ENCODE measurements at places on chromosomes 1 and 21.

DNA sequence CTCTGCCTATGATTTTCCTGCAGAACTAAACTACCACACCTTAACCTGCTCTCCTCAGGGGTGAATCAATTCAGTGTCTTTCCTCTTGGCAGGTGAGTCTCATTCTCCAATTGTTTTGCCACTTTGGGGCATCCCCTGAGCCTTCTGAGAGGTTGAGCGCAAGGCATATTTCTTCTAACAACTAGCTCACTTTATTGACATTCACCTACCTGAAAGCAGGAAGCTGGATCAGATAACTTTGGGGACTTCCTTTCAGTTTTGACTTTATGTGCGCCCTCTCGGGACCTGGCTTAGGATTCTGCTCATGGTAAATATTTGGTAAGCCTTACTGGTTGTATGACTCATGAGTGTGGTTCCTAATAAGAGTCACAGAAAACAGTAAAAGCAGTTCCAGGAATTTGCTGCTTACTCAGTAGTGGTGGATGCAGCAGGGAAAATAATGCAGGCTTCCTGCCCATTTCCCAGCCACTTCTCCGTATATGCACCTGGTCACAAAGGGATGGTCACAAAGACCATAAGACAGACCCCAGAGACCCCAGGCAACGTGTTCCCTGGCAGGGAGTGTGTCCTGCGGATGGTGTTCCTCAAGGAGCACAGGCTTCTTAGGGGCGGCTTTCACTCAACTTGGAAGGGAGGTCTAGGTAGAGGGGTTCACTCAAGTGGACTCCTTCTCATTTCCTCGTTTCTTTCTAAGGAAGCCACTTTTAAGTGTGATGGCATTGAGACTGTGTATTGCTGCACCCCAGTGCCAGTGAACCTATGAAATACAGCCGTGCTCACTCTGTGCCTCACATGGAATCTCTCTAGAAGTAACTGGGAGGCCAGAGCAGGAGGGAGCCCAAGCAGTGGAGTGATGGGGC, 22.0 kb upstream of the BATF3 start:
- no peak for DNase-seq

DNA sequence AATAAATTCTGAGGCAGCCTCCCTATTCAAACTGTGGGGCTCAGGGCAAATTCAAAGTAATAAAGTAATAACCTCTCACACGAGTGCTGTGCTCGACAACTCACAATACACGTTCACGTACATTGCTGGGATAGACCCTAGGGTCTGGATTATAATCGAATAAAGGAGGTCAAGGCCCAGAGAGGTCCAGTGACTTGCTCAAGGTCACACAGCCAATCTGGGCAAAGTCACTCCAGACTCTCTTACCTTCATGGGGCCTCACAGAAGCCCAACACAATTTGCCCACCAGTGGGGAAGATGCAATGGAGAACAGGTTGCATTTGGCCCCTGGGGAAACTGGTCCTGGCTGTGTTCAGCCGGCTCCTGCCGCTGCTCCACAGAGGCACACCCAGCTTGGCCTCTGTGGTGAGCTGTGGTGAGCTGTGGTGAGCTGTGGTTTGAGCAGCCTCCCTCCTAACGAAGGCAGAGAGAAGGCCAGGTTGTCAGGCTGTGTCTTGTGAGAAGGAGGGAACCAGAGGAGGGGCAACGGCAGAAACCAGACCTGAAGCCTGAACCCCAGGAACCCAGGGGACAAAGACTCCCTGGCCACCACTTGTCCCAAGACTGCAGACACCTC, 35.1 kb downstream of the NUAK2 start:
- no peak for DNase-seq

DNA sequence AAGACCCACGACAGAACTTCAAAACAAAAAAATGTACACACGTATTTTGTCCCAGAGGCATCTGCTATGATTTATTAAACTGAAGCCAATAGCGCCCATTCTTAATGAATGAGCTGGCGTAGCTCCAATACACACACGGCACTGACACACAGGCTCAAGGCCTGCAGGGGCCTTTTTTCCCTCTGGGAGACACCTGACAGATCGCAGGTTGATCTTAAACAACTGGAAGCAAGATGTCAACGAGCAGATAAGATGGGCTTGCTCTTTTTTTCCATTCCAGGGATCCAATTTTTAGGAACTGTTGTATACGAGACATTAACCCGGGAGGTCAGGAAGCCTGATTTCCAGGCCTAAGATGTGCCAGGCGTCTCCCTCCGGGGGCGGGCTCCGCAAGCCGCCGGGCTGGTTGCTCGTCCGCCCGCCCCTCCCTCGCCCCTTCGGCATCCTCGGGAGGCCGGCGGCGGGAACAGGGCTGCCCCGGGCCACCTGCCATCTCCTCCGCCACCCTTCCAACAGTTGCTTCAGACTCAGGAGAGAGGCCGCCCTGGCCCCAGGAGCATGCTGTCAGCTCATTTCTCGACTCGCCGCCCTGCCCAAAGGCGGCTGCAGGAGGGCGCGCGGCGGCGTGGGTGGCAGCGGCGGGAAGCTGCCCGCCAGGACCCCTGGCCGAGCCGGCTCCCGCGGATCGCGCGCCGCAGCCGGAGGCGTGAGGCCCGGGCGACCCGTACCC, 735 bp downstream of the TTC13 start:
- peak; percentile 56 for DNase-seq

GRCh38 chr1:88661951-88662699, 21.9 kb upstream of the PKN2 start:
- no peak for DNase-seq

- no peak for DNase-seq
These were observed 44.5 kb upstream of the ZNF678 start for GRCh38 chr1:227518876-227519275.

GRCh38 chr21:43626390-43626789, 32.9 kb downstream of the HSF2BP start:
- DNase-seq = no peak

DNA sequence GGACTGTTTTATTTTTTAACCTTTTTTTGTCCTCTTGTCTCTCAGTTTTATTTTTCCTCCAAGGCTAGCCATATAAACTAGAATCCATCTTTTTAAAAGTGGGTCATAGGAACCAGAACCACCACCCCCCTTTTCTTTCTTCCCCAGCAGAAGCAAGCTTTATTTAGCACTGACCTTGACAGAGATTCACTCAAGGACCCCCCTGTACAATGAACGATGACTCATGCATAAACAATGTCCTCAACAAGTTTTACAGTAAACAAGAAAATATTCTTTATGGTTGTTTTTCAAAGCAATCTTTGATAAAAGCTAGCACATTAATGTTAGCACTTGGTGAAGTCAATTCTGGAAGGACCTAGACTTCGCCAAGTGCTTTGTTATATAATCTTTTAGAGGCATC, 14.1 kb downstream of the PKN2 start:
- DNase-seq = no peak

DNA sequence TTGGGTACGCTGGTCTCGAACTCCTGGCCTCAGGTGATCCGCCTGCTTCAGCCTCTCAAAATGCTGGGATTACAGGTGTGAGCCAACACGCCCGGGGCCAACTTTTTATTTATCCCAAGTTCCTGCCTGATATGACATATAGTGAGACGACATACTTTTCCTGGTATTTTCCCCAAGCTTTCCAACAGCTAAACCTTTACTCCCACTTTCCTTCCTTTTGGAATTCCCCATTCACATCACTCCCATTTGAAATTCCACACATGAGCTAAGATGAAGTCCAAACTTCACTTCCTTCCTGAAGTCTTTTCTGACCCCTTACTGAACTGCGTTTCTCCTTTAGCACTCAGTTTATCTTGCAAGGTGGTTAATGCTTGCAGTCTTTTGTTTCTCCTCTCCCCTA, 64.1 kb downstream of the S1PR1 start:
- no peak for DNase-seq

GRCh38 chr1:185938396-185938795, 204.2 kb downstream of the HMCN1 start:
- no peak for DNase-seq

GRCh38 chr1:107963601-107964335, 1.2 kb downstream of the VAV3 start:
- no peak for DNase-seq

- no peak for DNase-seq
These were observed 19.1 kb downstream of the CSF1 start for GRCh38 chr1:109929588-109930251.

DNA sequence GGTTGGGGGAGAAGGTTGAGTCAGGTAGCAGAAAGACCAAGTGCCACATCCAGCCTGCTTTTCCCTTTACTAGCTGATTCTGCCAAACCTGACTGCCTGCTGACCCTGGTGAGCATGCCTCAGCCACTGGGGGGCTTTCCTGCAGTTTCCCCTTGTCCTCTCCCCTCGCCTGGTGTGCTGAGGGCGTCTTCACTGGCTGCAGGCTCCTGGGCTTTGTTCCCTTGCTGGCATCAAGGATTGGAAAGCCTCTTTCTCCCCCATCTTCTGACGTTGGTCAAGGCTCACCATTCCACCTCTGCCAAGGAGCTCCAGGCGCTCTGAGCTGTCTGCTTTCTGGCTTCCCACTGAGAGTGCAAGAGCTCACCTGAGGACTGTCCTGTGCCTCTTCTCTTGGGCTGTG, 28.4 kb downstream of the MAN1C1 start:
- no peak for DNase-seq

- DNase-seq = no peak
These were observed 71.8 kb downstream of the PBX1 start for GRCh38 chr1:164630626-164631396.

DNA sequence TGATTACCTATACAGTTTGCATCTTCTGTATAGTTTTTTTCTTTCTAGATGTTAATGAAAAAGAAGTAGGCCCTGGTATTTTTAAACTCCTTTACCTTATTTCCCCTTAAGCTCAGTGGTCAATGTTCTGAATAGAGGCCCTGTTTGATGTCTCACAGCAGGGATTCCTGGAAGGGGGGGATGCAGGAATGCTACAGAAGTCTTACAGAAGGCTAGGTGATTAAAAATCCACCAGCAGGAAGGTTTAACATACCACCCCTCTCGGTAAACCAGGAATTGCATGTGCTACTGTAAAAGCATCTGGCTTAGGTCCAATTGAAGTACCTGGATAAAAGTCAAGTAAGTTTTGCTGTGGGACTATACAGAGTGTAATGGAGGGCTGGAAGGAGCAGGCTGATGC, 78.3 kb downstream of the NOS1AP start:
- no peak for DNase-seq

- DNase-seq = no peak
These were observed 104.1 kb downstream of the NR5A2 start for GRCh38 chr1:200131551-200132125.

DNA sequence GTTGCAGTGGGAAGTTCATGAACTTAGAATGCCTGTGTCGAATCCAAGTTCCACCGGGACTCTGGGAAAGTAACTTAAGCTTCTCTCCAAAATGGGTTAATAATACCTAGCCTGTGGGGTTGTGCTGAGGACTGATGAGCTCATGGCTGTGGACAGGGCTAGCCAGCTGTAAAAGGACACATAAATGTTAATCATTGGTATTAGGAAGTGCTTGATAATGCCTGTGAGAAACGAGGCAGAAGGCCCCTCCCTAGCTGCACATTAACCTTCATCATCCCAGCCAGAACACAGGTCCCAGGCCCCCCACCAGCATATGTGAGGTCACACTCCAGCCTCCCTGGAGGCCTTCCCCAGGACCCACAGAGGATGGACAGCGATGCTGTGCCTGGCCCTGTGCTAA, 789 bp upstream of the GJB4 start:
- no peak for DNase-seq

GRCh38 chr1:212437179-212437798, 4.6 kb downstream of the NENF start:
- DNase-seq = no peak
